ENCODE measurements at places on chromosomes 6 and 20.

DNA sequence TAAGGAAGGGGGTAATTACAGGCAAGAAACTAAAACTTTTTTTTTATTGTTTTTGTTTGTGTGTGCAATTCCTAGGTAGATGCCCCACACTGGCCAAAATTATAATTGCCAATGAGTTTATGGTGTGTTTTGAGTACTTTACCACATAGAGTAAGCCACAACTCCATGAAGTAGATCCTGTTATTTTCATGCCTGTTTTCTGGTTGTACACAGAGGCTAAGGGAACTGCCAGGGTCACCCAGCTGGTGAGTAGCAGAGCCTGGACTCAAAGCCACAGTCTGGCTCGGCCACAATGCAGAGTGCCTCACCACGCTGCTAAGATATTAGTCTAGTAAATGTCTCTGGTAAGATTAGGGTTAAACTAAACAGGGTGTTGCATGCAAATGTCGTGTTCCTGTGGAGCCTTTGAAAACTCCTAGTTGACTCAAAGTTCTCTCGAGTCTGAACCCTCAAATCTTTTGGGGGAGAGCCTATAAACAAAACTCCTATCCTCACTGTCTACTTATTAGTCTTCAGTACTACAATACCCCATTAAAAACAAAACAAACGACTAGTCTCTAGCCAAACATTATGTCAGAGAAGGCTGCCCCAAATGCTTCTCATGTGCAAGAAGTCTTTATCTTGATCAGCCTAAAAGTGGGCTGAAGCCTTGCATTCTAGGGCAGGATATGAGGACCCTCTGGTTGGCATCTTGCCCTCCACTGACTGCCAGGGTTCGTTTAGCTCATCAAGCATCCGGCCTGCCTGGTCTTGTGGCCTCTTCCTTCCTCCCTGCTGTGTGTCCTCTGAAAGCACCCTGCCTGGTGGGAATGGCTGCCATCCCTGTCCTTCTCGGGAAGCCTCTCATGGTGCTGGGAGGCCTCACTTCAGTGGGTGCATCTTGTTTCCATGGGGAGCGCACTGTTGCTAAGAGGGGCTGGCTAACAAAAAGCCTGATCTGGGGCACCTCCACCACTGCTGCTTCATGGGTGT, 4.2 kb downstream of the DUSP22 start:
- no peak for DNase-seq

DNA sequence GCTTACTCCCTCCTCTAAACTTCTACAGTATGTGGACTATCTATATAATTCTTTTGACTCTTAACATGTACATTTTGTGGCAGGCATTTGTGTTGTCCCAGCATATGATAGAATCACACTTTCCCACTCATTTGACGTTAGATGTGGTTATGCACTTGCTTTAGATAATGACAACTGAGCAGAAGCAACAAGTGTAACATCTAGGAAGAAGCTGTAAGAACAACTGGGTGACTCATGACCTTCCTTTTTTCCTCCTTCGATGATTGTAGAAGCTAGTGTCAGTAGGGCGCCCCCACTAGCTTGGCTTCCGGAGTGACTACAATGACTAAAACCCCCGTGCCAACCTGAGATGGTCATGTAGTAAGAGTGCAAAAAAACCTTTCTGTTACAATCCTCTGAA, 74.6 kb upstream of the CEP85L start:
- DNase-seq = no peak

DNA sequence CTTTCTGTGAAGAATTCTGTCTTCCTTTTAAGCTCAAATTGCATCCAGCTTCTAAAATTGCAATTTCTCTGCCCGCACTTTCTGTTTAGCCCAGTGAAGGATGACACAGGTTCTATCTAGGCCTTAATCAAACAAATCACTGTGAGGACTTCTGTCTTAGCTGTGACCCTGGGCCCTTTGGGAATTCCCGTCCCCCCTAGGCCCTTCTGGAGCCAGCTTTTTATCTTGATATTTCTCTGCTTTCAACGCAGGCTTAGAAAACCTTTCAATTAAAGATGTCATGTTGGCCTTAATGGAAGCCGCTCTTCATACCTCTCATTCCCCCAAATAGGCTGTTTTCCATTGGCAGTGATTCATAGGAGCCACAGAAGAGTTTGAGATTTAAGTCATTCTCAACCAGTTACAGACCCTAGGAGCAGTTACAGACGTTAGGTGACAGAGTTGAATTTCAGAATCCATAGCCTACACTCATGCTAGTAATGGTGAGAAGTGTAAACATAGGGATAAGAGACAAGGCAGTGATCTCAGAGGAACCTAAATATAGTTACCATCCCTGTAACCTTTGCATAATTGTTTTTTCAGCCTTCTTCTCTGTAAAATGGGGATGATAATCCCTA, 74.8 kb upstream of the FLRT3 start:
- no peak for DNase-seq

- no peak for DNase-seq
These were observed 39.8 kb upstream of the MYL9 start for GRCh38 chr20:36501367-36502006.

DNA sequence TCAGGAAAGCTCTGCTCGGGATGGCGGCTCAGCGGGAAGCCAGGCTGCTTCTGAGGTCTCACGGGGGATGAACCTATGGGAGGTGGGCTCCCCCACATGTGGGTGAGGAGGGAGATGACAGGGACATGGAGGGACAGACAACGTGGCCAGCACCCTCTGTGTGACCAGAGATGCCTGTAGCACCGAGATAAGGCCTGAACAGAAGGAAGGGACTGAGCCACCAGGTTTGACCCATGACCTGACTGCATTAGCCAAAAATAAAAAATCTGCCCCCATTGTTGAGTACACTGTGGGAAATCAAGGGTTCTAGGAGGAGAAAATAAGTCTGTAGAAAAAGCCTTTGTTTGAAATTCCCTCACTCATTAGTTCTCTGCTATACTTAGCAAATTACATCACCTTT, 105.7 kb downstream of the RNASET2 start:
- DNase-seq = no peak

DNA sequence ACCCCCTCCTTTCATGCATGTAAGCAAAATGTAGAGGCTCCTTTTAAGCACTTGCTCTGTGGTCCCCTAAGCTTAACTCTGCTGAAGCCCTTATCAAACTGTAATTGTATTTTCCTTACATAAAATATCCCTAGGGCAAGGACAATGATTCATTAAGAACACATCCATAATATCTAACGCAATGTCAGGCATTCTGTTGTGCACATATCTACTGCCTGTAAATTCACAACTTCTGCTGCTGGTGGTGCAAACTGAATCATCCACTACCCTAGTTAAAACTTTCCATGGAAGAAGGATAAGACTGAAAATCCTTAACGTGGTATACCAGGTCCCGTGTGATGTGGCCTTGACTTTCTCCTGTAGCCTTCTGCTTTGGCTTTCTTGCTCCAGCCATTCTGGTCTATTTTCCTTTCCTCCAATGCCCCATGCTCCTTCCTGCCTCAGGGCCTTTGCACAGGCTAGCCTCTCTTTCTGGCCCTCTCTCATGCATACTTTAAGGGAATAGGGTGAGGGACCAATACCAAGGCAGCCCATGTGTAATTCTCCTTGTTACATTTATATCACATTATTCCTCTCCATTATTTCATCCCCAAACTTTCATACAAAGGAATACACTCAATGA, 113.6 kb upstream of the ZFP64 start:
- DNase-seq = no peak
